ENCODE measurements at places on chromosomes 13 and 19.

DNA sequence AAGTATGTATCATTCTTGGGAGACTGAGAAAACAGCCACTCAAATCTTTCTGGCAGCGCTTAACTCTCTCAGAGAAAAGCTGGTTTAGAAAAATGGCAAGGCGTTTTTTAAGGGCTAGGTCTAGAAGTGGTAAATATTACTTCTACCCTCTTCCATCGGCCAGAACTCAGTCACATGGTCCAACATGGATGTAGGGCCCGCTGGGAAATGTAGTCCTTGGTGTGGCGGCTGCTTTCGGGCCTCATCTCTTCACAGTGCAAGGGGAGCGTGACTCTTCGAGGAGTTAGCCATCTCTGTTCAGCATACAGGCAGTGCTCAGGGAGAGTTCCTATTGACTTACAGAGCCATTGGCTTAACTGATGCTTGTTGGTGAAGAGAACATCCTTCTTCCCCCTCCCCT, 6.3 kb downstream of the VSTM2B start:
- no peak for DNase-seq

GRCh38 chr19:45578861-45579260, 5.7 kb downstream of the OPA3 start:
- no peak for DNase-seq

DNA sequence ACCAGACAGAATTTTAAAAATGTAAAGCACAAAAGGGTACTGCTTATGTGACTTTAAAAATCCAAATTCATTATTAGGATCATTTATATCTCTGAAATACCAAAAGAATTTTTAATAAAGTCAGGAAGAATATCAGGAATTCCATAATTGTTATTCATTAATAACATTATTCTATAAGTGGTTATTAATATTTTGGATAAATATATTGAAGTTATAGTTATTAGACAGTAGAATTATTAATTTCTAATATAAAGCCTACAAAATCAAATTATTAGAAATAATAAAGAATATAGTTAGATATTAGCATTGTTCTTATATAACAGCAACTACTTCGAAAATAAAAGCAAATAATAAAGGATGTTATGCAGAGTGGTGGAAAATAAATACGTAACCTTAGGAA, 105.8 kb downstream of the GPC5 start:
- DNase-seq = no peak

DNA sequence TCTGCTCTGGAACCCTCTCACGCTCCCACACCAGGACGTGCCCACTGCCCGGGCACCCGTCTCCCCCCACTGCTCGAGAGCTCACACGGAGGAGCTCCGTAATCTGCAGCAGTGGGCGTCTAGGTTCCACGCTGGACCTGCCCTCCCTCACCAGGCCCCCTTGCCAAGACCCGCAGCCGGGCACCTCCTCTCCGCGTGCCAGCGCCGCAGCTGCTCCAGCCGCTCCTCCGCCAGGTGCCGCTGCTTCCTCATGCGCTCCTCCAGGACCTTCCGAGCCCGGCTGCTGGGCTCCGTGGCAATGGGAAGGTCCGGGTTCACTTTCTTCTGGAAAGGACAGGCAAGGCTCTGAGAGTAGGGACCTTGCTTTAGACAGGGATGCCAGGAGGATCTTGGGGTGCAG, 35.0 kb upstream of the MATK start:
- no peak for DNase-seq

DNA sequence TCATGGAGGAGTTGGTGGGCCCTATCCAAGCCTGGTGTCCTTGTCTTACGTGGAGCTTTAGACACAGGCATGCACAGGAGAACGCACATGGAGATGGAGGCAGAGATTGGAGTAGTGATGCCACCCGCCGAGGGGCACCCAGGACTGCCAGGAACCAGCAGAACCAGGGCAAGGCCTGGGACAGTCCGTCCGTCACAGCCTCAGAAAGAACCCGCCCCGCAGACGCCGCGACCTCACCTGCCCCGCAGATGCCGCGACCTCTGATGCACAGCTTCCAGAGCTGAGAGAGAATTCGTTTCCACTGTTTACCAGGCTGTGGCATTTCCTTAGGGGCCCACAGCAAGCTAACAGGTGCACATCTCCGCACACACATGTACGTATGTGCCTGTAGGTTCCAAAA, 15.3 kb downstream of the GRTP1 start:
- no peak for DNase-seq

- DNase-seq = peak; percentile 79
Observed at GRCh38 chr19:47230054-47230920, 712 bp downstream of the BBC3 start.

DNA sequence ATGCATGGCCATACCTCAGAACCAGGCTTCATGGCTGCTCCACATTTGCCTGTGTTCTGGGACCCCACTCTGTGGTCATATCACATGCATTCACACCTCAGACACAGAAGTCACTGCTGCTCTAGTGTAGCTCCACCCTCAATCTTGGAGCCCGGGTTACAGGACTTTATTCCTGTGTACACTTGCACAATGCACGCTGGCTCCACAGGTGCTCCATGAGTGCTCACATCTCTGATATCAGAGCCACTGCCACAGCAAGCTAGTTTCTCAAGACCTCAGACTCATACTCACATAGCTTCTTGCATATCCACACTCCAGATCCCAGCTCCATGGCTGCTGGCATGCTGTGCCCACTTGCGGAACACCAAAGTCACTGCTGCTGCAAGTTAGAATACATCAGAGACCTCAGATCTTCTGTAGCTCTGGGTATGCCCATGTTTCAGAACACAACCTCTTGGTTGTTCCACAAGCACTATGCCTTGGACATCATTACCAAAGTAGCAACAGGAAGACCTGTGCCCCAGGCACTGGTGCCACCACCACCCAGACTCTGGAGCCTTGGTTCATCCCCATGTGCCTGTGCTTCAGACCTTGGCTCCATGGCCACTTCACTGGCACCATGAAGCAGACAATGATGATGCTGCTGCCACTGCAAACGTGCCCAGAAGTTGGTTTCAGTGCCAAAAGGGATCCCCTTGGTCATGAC, 269.5 kb upstream of the PCDH20 start:
- DNase-seq = no peak

DNA sequence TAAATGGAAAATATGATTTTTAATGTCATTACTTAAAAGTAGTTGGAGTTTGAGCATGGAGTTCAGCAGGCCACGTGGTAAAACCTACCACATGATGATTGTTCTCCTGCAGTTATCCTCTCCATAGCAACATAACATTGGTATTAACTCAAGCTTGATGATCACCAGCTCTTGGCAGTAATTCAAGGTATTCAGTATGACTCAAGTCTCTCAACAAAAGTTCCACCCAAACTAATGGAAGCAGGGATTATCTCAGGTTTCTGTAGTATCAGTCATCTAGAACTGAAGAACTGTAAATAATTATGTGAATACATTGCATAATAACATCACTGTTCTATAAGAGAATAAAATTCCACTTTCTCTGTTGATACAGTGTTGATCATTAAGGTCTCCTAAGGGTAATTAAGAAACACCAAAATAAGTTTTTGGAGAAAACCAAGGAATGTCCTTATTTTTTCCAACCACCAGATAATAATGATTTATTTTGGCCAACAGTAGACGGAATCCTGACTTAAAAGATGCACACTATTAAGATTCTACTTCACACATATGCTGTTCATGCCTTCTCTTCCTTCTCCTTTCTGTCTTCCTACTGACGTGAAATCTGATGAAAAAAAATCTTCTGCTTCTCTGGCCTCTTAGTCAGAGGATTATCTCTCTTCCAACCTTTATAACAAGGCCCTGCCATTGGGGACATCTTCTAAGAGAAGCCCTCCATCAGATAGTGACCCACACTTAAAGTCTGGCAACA, 1092.3 kb downstream of the EFNB2 start:
- no peak for DNase-seq

GRCh38 chr13:33014291-33014690, 1.9 kb upstream of the KL start:
- no peak for DNase-seq

DNA sequence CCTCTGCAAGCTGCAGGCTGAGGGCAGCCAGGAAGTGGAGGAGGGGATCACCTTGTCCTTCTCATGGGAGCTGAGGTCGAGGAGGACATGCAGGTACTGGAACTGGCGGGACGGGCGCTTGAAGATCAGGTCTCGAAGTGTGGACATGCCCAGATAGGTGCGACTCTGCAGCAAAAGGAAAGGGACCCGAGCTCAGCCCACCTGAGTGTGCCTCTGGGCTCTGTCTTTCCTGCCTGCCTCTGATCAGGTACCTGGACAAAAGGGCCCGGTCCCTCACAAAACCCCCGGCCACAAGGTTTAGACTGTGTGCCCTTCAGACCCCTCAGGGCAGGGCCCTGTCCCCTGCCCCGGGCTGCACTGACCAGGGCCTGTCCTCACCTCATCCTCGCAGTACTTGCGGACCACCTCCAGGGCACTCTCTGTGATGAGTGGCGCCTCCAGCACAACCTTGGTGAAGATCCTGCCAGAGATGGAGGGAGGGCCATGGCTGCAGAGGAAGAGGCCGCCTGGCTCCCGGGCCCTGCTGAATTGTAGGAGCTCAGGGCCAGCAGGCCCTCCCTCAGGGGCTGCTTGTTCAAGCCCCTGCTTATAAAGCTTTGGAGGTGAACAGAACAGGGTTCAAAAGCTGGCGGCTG, 12.5 kb upstream of the RSPH6A start:
- no peak for DNase-seq

DNA sequence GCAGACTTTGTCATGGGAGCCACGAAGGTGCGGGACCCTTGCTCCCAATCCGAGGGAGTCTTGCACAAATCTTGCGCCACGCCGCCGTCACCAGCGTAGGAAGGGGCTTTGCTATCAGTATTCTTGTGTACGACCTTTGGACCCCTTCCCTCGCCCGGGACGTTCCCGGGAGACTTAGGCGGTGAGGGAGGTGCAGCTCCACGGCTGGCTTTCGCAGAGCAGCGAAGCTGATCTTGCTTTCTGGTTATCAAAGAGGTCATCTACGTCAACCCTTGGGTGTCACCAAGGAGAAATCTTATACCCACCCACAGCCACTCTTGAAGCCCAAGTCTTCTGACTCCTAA, 583 bp downstream of the TECR start:
- peak; percentile 39 for DNase-seq

GRCh38 chr13:114101358-114102130, 30.9 kb downstream of the RASA3 start:
- no peak for DNase-seq

DNA sequence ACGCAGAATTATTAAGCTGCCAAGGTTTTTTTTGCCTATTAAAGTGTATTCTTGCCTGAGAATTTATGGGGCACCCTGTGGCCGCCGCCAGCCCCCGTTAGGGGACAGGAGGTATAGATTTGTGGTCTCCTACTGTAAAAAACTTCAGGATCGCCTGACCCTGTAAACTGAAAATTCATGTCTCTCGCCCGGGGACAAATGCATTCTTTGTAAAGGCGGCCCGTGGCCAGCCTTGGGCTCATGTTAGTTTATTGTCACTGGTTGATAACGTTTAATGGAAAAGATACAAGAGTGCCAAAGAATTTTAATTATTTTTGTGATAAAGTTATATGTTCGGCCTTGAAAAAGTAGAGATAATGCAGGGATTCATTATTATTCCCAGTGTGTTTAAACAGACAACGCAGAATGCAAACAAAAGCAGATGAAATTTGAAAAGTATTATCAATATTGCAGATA, 141.7 kb downstream of the URI1 start:
- DNase-seq = no peak

- DNase-seq = no peak
Observed at GRCh38 chr19:53078668-53079067, 24.6 kb downstream of the ZNF160 start.

- peak; percentile 72 for DNase-seq
Observed at GRCh38 chr19:6736169-6736916, 1.0 kb downstream of the GPR108 start.

DNA sequence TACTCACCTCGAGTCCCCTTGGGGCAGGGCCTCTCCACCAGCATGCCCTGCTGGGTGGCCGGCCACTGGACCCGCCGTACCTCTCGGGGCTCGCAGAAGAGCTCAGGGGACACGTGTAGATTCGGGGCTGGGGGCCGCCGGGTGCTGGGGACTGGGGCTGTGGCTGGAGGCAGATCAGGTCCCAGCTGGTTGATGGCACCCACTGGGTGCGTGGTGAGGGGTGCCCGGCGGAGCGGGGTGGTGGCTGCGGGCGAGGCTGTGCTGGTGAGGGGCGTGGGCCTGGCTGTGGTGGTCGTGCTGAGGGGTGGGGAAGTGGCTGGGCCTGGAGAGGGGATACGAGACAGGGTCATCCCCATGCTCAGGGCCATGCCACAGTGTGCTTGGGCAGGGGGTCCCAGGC, 24.9 kb upstream of the ASF1B start:
- DNase-seq = no peak

DNA sequence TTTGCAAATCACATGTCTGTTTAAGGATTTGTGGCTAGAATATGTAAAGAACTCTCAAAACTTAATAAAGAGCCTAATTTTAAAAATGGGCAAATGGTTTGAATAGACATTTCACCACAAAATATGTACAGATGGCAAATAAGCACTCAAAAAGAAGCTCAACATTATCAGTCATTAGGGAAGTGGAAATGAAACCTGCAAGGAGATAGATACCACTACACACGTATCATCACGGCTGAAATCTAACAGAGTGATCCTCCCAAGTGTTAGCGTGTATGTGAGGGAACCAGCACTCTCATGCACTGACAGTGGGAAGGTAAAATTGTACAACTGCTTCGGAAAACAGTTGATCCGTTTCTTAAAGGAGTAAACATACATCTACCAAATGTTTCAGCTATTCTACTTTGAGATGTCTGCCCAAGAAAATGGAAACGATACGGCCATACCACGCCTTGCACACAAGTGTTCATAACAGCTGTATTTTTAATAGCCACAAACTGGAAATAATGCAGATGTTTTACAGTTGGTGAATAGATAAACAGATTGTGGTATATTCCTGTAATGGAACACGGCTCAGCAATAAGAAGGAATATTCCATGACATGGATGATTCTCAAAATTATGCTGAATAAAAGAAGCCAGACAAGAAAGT, 14.5 kb downstream of the ARHGEF7 start:
- no peak for DNase-seq

GRCh38 chr13:110398564-110399507, 91.8 kb downstream of the COL4A2 start:
- no peak for DNase-seq

DNA sequence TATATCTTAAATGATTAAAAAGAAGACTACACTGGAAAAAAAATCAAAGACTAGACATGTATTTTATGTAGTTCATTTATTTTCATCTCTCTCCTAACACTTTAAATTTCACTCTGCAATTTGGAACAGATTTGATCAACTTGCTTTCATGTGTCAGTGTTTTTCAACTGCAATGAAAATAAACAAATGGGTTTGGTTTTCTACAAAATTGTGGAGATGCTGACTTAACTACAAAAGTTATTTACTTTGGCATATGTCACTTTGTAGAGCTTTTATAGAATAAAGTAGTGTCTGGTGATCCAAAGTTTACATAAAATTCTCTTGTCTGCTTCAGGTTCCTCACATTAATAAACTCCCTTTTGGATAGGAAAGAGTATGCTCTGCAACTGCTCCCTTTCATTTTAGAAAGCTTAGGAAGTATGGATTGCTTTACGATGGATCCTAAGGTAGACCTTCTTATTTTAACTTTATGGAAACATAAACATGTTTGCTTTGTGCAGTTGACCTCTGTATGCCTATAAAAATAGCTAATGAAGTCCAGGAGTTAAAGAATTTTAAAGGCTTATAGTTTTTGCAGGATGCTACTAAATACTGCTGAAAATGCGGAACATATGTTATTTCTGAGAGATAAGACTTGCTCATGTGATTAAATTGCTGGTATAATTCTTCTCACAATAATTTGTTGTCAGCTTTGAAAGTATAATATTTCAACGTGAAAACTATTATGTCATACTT, 815.9 kb downstream of the PCDH9 start:
- no peak for DNase-seq
